ENCODE measurements at places on chromosomes 5 and 9.

GRCh38 chr5:96703384-96703920 is 41.3 kb downstream of the CAST start:
- DNase-seq = no peak

DNA sequence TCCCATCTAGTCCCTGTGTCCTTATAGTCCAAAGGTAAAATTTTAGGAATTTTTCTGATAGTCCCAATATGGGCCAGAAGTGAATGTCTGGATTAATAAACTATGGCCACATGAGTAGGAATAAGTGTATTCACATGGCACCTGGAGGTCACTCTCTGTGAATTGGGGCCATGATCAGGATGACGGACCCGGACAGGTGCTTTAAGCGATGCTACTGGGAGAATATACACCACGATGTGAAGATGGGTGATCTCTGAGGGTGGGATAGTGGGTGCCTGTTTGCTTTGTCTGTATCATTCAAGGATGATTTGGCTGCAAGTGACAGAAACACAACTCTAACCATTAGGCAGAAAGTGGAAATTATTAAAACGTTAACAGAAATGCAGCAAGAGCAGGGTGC is 101.2 kb downstream of the UGCG start:
- DNase-seq = no peak

- DNase-seq = no peak
Observed at GRCh38 chr5:128667152-128667551, 129.1 kb upstream of the FBN2 start.

DNA sequence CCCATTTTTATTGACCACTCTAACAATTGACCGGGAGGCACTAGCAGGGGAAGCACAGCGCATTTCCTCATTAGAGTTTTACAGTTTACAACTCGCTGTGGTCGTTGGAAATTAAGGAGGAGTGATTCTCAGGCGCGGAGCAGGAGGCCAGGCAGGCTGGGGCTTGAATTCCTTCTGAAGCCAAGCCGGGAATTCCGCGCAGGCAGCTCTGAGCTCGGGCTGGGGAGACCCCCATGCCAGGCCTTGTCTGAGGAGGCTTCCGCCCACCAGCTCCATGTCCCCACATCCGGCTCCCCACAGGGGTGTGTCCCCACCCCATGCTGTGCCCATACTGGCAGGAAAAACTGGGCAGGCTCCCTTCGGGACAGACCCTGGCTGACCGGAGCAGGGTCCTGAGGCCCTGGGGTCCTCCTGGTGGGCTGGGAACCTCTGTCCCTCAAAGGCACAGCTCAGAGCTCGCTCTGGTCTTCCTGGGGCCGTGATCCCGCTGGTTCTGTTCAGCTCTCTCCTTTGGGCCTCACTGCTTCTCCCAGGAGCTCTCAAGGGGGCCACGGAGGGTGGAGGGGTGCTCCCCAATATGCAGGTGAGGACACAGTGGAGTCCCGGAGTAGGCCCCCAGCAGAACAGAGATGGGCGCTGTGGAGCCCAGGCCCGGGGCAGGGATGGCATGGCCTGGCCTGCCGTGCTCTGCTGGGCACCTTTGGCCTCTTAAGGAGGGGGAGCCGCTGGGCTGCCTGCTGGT is 1.3 kb upstream of the NRARP start:
- DNase-seq = no peak

DNA sequence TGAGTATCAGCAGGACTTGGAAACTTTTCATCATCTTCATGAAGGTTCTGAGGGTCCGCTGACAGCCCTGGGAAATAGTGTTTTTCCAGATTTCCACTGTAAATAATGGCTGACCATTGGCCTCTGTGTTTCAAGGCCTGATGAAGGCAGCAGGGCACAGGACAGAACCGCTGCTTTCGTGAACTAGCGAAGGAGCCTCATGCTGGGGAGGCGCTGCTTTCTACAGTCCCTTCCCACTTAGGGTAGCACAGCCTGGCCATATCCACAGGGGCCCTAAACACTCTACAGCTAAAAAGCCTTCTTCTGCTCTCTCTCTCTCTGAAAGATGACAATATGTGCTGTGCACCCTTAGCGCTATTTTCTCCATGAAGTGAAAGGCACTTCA is 118.2 kb downstream of the MED27 start:
- DNase-seq = no peak

- DNase-seq = no peak
Observed at GRCh38 chr5:104913841-104914281, 1351.3 kb upstream of the NUDT12 start.

DNA sequence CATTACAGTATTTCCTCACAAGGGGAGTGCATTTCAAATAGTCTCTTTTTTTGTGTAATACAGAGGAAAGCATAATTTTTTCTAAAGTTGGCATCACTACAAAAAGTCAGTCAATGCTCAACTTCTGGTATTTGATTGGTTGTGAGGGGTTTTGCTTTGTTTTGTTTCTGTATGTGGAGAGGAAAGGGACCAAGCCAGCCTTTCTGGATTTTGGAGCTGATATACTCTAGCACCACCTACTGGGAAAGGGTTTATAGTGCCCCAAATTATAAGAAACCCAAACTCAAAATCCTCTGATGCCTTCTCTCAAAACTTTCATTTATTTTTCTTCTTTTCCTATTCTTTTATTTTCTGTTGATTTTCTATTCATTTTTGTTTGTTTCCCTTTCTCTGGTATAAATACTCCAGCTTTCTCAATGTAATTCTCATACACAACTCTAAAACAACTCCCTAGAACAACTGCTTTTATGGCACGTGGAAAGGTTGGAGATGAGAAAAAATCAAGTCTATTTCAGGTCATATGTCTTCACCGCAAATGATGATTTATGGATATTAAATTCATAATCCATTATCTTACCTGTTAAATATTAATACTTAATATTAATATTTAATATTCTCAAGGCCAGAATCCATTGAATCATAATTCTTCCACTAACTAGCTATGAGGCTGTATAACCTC is 69.5 kb upstream of the ANXA1 start:
- no peak for DNase-seq

GRCh38 chr5:66870708-66871107 is 274.5 kb downstream of the MAST4 start:
- DNase-seq = no peak

- DNase-seq = no peak
Observed at GRCh38 chr9:128138001-128138400, 10.5 kb upstream of the PTGES2 start.

DNA sequence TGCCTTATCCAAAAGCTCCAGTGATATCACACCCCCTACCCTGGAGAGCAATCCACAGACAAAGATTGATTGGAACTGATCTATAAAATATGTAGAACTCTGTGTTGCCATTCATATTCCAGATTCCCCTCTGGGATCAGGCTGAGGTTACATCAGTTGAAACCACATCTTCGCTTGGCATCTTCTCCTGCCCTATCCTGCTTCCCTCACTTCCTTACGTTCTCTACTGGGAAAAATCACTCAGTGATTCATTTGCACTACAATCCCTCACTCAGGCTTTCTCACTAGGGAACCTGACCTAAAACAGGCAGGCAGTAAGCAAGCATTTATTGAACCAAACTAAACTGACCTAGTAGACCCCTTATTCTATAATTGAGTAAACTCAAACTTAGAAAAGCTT is 111.7 kb downstream of the ESM1 start:
- DNase-seq = no peak

- DNase-seq = no peak
Observed at GRCh38 chr9:21525174-21525573, 43.1 kb upstream of the IFNE start.

DNA sequence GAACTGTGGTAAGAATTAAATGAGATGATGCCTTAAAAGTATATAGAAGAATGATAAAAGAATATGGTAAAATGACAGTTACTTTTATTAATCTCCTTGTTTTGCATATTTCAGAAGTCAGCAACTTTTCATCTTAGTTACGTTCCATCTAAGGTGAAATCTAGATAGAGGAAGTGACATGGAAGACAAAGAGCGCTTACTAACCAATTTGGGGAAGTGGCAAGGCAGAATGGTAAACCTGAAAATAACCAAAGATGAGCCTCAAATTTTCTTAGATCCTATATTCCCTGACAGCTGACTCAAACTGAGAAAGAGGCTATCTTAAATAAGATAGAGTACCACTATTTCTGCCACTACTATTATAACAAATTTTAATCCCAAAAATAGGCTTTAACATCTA is 52.5 kb downstream of the FGF10 start:
- no peak for DNase-seq

- DNase-seq = no peak
Observed at GRCh38 chr9:136051837-136052471, 43.1 kb downstream of the NACC2 start.

DNA sequence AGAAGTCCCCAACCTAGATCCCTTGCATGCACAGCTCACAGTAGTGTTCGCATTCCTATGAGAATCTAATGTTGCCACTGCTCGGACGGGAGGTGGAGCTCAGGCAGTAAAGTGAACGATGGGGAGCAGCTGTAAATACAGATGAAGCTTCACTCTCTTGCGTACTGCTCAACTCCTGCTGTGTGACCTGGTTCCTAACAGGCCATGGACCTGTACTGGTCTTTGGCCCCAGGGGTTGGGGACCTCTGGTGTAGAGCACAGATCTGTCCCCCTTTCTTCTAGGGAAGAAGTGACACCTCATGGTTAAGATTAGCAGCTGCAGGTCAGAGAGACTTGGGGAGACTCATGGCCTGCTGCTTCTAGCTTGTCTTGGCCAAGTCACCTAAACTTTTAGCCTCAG is 7.1 kb downstream of the ARHGEF28 start:
- DNase-seq = no peak

- no peak for DNase-seq
Observed at GRCh38 chr9:90180381-90180780, 462.2 kb downstream of the DIRAS2 start.

- no peak for DNase-seq
Observed at GRCh38 chr5:125026867-125027731, 280.7 kb upstream of the ZNF608 start.

GRCh38 chr5:178357121-178357521 is 124.5 kb upstream of the PHYKPL start:
- no peak for DNase-seq

GRCh38 chr5:145937432-145938250 is 1.3 kb downstream of the SH3RF2 start:
- no peak for DNase-seq

DNA sequence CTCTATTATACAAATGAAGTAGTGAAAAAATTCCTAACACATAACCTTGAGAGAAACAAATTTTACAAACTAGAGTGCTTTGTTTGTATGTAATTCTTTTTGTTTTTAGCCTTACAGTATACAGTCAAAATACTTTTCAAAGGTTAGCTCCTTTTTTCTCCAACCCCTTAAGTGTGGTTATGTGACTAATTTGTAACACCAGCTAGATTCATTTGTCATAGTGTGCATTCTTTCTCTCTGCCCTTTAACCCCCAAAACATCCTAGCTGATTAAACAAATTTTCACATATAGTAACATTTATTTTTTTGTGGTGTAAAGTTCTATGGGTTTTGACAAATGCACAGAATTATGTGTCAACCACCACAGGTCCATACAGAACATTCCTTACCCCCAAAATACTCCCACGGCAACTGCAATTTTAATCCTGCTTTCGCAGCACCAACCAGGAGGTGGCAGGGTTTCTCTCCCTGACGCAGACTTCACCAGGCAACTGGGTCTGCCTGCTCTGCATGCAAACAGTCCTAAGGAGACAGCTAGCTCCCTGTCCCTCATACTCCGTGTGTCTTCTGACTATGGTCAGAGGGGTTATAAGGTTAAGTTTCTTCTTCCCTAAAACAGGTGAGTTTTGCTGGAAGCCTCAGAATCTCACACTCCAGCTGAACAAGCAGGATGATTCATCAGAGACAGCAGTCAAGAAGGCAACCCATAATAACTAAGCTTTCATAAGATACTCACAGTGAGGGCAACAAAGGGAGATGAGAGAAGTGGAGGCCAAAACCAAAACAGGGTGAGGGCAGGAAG is 44.5 kb upstream of the NR5A1 start:
- DNase-seq = no peak

- DNase-seq = no peak
Observed at GRCh38 chr9:8494571-8494970, 695.0 kb upstream of the DMAC1 start.

DNA sequence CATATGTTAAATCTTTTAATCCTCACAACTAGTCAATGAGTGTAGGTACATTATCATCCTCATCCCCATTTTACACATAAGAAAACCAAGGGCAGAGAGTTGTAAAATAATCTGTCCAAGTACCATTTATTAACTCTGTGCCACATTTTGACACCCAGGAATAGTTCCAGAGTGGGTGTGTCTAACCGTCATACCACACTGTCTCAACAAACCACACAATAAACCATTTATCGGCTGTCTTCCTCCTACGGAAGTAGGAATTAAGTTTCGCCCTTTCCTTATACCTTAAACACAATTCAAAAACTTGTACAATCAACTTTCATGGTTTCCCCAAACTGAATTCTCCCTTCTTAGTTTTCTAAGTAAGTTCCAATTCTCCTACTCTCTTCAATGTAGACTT is 11.4 kb downstream of the AP3B1 start:
- DNase-seq = no peak

DNA sequence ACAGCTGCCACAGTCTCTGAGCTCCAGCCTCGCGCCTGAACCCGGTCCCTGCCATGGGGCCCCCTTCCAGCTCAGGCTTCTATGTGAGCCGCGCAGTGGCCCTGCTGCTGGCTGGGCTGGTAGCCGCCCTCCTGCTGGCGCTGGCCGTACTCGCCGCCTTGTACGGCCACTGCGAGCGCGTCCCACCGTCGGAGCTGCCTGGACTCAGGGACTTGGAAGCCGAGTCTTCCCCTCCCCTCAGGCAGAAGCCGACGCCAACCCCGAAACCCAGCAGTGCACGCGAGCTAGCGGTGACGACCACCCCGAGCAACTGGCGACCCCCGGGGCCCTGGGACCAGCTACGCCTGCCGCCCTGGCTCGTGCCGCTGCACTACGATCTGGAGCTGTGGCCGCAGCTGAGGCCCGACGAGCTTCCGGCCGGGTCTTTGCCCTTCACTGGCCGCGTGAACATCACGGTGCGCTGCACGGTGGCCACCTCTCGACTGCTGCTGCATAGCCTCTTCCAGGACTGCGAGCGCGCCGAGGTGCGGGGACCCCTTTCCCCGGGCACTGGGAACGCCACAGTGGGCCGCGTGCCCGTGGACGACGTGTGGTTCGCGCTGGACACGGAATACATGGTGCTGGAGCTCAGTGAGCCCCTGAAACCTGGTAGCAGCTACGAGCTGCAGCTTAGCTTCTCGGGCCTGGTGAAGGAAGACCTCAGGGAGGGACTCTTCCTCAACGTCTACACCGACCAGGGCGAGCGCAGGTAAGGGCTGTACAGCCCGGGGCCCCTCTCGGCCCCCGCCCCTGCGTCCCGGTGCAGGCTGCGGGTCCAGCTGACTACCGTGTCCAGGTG is 509 bp downstream of the LVRN start:
- no peak for DNase-seq

DNA sequence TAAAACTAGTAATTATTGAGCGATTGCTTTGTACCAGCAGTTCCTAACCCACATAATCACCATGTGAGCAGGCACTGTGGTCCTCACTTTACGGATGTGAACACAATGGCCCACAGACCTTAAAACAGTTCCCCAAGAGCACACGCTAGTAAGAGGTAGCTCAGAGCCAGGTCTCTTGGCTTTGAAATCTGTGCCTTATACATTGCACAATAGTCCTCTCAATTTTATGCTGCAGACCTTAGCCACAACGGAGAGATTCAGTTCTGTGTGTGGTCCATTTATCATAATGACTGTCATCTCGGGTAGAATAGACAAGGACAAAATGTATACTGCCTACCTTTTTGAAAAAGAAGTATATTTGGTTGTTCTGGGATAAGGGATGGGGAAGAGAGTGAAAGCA is 289.0 kb upstream of the ANKRD55 start:
- DNase-seq = no peak

GRCh38 chr9:38195737-38196161 is 126.7 kb upstream of the SHB start:
- no peak for DNase-seq

- no peak for DNase-seq
Observed at GRCh38 chr5:79025054-79025472, 40.0 kb upstream of the ARSB start.

Measured in esophagus squamous epithelium (tissue), 5 donors.